ENCODE measurements at places on chromosomes 16 and 17.
A peak's percentile ranks its signal among the peaks of the same experiment; 100 is the strongest.

GRCh38 chr17:39196808-39197291 is 619 bp downstream of the CACNB1 start:
- DNase-seq, result no peak

GRCh38 chr16:52465711-52466267 is 81.2 kb downstream of the TOX3 start:
- DNase-seq, result no peak

- DNase-seq, result no peak
These were observed 96.4 kb downstream of the MSI2 start for GRCh38 chr17:57352665-57353175.

DNA sequence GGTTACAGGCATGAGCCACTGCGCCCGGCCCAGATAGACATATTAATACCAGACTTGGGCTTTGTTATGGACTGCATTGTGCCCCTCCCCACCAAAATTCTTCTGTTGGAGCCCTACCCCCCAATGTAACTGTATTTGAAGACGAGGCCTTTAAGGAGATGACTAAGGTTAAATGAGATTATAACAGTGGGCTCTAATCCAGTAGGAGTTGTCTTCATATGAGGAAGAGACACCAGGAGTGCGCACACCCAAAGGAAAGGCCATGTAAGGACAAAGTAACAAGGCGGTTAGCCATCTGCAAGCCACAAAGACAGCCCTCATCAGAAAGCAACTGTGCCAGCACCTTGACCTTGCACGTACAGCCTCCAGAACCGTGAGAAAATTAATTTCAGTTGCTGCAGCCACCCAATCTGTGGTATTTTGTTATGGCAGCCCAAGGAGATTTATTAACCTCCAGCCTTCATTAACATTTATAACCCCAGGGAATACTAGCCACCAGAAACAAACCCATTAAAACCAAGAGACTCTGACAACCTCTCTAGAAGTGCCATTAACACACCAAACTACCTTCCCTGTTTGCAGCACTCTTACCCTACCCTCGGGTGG is 107.6 kb downstream of the TTC19 start:
- no peak for DNase-seq

DNA sequence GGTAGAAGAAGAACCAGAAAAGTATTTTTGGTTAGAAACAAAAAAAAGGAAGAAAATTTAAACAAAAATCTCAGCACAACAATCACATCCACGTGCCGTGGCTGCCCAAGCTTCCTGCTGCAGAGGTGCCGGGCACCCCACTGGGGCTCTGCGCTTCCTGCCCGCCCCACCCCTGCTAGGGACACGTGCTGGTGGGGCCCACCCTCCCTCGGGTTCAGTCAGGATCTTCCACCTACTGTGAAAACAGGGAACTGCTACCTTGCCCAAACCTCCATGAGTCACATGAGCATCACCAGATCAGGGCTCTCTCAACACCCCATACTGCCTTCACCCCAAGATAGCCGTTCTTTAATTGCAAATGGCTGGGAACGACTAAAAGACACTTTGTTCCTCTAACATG is 24.4 kb upstream of the CYTH1 start:
- DNase-seq, result peak; percentile 77

All from B cell (primary cell).